ENCODE measurements at places on chromosomes 1 and 21.

GRCh38 chr1:41510531-41511238, 26.2 kb upstream of the EDN2 start:
- DNase-seq = no peak

DNA sequence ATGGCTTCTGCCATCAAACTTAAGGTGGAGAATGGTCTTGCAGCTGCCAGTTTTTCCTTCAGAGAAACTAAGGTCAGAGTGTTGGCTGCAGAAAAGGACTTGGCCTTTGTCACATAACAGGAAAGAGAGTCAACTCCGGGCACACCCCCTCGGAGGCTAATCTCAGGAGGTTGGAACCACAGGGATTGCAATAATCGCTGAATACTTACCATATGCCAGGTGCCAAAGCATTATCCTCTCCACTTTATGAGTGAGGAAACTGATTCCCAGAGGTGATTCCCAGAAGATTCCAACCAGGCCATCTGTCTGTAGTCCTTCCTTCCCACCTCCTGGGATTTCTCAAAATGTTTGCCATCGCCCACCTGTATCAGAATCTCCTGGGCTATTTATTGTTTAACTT, 54.0 kb downstream of the LACTBL1 start:
- DNase-seq = no peak

GRCh38 chr1:153072806-153073726, 1.7 kb upstream of the SPRR2B start:
- DNase-seq = no peak

DNA sequence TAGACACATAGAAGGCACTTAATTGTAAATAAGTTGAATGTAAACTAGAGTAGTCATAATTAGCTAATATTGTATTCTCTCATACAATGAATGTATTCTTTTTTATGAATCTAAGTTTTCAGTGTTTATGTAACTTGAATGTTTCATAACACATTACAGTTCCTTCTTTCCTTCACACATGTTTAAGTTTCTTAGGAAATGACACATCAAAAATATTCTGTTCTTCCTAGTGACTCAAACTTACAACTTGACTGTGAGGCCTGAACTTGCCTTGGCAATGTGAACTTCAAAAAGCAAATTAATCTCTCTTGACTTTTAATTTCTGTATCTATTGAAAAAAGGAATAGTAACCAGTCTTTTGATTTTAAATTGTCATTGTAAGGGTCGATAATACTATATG, 700.1 kb downstream of the KCNT2 start:
- DNase-seq = no peak

DNA sequence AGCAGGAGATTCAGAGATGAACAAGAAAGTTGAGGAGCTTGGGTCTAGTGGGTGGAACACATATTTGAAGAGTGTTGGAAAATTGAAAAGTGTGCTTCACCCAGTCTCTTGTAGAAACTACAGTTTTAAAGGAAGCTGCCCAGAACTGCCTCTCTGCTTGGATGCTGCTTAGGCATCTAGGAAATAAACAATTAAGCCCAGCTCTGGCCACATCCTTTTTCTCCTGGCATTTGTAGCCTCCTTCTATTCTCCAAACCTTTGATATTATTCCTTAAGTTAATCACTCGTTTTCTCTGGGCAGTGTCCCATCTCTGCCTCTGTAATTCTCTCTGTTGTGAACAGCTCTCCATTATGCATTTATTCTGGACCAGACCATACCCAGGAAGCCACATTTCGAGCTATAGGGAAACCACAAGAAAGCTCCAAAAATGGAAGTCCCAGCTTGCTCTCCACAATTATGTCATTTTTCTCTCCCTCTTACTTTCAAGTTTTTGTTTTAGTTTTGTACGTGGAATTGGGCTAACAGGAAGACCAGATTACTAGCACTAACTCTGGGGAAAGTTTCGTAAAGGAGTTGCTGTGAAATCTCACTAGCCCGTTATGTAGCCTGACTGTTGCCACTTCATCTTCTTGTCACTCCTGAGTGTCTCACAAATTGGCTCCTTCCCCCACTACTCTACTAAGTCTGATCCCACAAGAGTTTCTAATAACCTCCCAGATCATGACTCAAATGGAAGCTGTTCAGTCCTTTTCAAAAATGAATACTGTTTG, 102.2 kb downstream of the NTMT2 start:
- no peak for DNase-seq

DNA sequence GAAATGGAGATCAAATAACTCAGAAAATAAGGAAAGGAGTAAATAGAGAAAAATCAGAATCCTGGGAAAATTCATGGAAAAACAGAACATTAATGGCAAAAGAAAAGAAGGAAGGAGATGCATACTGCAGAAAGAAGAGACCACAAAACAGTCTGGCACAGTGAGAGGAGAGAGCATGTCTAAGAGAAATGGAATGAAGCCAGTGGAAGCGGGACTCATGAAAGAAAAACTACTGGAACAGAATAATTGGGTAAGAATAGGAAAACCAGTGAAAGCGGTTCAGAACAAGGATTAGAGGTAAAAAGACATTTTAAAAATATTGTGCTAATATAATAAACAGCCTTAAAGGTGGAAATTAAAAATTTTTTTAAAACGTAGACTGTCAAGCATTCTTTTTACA, 93.6 kb upstream of the GREM2 start:
- no peak for DNase-seq

DNA sequence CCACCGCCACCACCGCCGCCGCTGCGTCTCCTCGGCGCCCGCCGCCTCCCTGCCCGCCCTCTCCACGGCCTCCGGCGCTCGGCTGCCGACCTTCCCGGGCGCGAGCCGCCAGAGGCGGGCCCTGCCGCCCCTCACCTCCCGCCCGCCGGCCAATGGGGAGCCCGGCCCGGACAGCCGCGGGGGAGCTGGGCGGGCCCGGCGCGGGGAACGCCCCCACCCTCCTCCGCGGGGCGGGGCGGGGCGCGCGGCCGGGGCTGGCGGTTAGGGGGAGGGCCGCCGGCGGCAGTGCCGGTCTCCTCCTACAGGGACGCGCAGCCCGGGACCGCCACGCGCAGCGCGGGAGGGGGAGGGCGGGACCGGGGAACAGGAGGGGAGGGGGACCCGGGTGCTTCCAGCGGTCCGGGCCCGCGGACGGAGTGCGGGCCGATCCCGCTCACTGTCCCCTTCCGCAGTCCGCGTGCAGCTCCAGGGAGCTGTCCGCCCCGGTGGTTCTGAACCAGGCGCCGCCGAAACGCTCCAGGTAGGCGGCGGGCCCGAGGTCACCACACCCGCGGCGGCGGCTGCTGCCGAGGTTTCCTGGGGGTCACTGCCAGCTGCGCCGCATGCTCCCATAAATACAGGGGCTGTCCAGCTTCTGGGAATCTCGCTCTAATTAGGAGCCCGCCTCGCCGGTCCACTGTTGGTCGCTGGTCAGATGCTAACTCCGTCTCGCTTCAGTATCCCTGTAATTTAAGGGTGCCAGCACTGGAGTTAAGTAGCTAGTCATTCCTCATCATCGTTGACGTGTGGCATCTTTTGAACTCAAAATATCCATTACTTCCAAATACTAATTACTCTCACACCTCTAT, at the start of gene PGBD5:
Gene PGBD5, minus strand, starts transcription at position 87 of the 848 bp plus-strand sequence. CDS start 404 bp downstream, outside the sequence.
- peak; percentile 60 for DNase-seq

DNA sequence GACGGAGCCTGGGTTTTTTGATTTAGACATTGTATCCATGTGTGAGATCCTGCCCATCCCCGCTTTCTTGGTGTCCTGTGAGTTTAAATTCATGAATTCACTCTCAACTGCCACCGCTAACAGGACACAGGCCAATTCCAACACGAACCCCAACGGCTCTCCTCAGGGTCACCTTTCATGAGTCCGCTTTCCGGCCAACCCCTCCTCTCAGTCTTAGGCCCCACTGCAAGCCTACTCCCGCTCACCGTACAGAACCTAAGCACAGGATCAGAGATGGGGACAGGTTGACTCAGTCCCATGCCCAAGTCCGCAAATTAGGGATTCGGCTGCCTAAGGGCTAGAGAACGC, 238 bp upstream of the SCP2 start:
- DNase-seq = no peak

DNA sequence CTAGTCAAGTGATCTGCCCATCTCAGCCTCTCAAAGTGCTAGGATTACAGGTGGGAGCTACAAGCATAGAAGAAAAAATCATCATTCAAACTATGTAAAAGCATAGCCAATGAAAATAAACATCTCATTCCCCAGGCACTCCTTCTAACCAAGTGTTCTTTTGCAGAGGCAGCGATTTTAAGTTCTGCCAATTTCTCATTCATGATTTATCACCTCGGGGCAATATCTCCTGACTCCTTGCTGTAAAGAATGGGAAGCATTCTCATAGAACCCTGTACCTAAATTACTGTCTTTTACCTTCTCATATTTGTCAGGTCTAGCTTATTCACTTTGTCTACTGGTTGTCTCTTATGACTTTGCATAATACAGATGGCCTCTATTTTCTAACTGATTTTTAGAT, 32.5 kb upstream of the IVNS1ABP start:
- DNase-seq = no peak

DNA sequence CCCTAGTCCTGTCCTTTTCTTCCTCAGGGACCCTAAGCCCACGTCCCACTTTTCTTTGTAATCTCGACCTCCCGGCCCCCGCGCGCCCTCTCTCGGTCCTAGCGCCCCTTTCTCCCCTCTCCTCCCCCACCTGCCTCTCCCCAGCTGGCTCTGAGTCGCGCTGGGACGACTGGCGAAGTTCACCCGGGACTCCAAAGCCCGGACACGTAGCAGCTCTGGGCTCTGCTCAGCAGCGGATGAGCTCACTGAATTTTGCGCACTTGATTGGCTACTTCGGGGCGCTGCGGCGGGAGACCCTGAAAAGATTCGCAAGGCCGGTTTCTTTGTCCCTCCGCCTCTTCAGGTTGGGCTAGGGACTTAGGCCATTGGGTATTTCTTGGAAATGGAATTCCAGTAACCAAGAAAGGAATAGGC, 16.3 kb upstream of the ACKR1 start:
- DNase-seq = no peak

- DNase-seq = no peak
Observed at GRCh38 chr1:15353839-15354579, 55.7 kb upstream of the EFHD2 start.

DNA sequence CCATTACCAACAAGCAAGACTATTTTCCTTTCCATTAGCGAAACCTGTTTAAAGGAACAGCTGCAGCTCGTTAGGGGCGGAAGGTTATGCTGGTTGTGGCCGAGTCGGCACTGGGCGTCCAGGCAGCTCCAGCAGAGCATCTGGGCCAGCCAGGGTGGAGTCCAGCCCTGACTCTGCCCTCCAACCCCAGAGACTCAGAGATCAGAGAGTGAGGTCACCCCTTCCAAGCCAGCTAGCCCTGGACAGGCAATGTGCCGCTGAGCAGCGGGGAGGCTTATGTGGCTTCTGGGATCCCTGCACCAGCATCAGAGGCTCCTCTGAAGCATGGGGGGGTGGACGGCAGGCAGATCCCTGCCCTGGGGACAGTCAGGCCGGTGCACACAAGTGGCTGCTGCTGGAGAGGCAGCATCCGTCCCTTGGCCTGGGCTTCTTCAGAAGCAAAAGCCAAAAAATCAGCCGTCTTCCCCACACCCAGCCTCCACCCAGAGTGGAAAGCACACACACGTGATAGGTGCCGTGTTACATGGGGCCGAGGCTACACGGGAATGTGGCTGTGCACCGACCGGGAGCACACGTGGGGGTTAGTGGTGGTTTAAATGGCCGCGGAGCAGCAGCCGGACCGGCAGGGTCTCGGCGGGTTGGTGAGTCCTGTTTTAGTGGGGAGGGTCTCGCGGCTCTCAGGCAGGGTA, 30.1 kb downstream of the SLC66A1 start:
- DNase-seq = no peak

DNA sequence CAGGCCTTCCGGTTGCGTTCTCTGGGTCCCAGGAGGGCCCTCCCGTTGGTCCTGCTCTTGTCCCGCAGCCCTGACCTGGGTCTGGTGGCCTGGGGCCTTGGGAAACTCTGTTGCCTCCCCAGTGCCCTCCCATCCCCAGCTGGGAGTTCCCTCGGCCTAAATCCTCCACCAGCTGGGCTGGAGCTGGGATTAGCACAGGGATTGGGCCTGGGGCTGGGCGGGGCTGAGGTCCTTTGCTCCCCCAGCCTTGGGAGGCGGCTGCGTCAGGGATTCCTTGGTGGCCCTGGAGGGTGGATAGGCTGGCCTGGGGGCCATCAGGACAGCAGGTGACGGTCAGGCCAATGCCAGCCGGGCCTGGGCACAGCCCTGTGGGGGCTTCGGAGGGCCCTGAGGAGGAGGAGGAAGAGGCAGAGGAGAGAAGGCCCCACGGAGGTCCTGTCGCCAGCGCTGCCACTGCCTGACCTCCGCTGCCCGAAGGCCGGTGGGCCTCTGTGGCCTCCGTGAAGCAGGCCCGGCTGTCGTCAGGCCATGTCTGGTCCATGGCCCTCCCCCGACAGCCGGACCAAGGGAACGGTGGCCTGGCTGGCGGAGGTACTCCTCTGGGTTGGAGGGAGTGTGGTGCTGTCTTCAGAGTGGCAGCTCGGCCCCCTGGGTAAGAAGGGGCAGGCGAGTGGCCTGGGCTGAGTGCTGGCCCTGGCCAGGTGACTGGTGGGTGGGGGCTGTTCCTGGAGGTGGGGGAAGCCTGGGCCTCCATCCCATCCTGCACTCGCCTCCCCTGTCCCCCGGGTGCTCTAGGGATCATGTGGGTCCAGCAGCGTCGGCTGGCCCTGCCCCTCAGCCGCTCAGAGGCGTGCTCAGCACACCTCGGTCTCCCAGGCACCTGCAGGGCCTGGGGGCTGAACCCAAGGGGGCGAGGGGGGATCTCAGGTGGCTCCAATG, at the start of gene PLCH2:
Gene PLCH2, plus strand, starts transcription at position 229 of the 939 bp plus-strand sequence. Its CDS starts 300 bp downstream, at position 529.
- DNase-seq = no peak

- DNase-seq = no peak
Observed at GRCh38 chr1:179591253-179591591, 410 bp upstream of the TDRD5 start.

DNA sequence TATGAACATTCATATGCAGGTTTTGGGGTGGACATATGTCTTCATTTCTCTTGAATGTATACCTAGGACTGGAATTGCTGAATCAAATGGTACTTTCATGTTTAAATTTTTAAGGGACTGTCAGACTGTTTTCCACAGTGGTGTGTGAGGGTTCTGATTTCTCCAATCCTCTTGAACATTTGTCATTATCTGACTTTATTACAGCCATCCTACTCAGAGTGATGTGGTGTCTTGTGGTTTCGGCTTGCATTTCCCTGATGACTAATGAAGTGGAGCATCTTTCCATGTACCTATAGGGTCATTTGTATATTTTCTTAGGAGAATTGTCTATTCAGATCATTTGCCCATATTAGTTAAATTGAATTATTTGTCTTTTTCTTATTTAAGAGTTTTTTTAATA, 35.4 kb upstream of the ZNF281 start:
- DNase-seq = peak; percentile 2

- DNase-seq = no peak
Observed at GRCh38 chr1:30817077-30817438, 59.5 kb upstream of the LAPTM5 start.

DNA sequence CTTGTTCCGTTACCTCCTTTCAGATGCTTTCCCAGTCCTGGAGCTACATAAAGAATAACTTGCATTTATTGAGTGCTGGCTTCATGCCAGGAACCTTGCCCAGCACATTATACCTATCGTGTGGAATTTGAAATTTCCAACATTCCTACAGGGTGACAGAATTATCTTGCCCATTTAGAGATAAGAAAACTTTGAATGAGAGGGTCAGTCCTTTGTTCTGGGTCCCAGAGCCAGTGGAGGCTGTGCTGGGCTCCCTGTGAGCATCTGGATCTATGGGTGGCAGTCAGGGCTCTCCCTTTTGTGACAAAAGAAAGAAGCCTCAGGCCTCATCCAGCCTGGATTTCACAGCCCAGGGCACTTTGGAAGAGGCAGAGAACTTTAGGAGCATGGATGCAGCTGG, 3.2 kb downstream of the GSTM4 start:
- DNase-seq = no peak

- no peak for DNase-seq
Observed at GRCh38 chr1:8905582-8906191, 27.2 kb upstream of the ENO1 start.

GRCh38 chr1:226419284-226420029, 11.6 kb upstream of the PARP1 start:
- DNase-seq = no peak

Data from stimulated activated CD4-positive, alpha-beta T cell treated with anti-CD3 and anti-CD28 coated beads, TNF-alpha, amount 100 ng/mL, for 24 hours (primary cell).